ENCODE measurements at places on chromosomes 2 and 18.
A peak's percentile ranks its signal among the peaks of the same experiment; 100 is the strongest.

- DNase-seq: no peak
These were observed 60.3 kb upstream of the PEX13 start for GRCh38 chr2:60957224-60957623.

GRCh38 chr2:108825736-108826135 lies 39.2 kb downstream of the CCDC138 start:
- no peak for DNase-seq

GRCh38 chr2:17543848-17544247 lies 3.4 kb downstream of the VSNL1 start:
- no peak for DNase-seq

DNA sequence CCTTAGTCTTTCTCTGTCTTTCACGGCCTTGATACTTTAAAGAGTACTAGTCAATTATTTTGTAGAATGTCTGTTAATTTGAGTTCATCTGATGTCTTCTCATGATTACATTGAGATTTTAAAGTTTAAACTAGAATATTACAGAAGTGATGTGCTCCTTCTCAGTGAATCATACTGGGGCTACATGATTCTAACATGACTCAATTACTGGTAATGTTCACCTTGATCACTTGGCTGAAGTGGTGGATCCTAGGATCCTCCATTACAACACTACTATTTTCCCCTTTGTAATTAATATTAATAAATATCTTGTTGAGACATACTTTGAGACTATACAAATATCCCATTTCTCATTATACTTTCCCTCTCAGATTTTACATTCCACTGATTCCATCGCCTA lies 148.5 kb downstream of the CAMKMT start:
- DNase-seq: no peak

GRCh38 chr2:81734981-81735380 lies 1430.4 kb upstream of the LRRTM1 start:
- DNase-seq: no peak

GRCh38 chr2:127404466-127405254 lies 13.6 kb upstream of the PROC start:
- no peak for DNase-seq

GRCh38 chr2:138244501-138244925 lies 257.1 kb upstream of the SPOPL start:
- DNase-seq: no peak

GRCh38 chr2:69914950-69915945 lies at the start of gene MXD1:
Gene MXD1 (plus strand): TSS chr2:69915109. CDS start chr2:69915331, 222 bp downstream.
- DNase-seq: no peak

- DNase-seq: no peak
These were observed 245.5 kb downstream of the FHOD3 start for GRCh38 chr18:36543030-36543429.

DNA sequence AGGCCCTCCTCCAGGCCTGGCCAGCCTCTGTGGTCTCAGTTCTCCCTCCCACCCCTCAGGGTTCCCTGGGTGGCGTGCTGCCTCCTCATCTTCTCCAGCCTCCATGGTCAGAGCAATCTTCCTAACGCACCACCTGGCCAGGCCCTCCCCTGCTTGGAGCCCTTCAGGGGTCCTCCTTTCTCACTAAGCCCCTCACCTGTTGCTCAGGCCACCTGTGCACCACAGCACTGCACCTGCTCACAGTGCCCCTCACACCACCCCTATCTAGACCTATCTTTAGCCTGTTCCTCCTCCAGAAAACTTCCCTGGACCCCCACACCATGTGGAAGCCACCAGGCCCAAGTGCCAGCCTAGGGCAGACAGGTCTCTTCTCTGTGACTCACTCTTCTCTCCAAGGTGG lies 267.1 kb downstream of the ATAD2B start:
- no peak for DNase-seq

DNA sequence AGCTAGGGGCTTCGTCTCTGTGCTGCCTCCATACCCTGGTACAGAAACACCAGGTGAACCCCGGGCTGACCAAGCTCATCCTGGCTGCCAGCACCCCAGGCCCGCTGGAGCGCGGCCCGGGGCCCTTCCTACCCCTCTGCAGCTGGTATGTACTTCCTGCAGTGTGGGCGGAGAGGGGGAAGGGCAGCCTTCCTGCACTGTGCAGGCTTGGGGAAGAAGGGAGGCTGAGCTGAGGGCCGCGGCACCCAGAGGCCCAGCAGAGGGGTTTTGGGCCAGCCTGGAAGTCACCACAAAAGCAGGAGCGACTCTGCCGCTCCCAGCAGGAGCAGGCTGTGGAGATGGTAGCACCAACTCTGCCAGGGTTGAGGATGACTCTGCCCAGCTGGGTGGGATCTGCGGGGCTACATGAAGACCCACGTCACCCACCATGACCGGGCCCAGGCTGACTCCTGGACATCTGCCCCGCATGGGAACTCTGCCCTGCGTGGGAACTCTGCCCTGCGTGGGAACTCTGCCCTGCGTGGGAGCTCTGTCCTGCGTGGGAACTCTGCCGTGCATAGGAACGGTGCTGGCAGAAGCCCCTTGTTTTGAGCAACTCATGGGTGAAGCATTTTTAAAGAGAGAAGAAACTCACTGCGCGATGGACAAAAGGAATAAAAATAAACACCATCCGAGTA lies 273.3 kb downstream of the NDUFA10 start:
- no peak for DNase-seq

GRCh38 chr2:200172944-200173581 lies 133.4 kb upstream of the SPATS2L start:
- no peak for DNase-seq

GRCh38 chr2:1744446-1745170 lies at the start of gene PXDN:
Gene PXDN (minus strand): TSS chr2:1744515. CDS start chr2:1744455, 60 bp downstream.
- no peak for DNase-seq

DNA sequence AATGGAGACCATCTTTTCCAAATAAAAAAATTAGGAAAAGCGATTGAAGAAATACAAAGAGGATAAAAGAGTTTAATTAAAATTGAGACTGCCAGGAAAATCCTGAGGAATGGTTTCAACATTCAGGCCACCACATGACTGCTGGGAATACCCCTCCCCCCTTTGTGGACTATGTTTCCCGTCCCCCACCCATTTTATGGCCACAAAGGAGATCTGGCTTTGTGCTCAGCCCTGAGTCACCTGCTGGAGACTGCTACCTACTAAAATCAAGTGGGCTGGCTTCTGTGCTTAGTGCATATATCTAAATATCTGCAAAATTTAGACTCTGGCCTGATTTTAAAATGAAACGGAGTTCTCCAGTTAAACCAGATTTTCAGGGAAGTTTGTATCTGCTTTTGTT lies 10.1 kb downstream of the RND3 start:
- no peak for DNase-seq

- DNase-seq: no peak
These were observed 195.9 kb downstream of the RTP5 start for GRCh38 chr2:242065426-242065825.

DNA sequence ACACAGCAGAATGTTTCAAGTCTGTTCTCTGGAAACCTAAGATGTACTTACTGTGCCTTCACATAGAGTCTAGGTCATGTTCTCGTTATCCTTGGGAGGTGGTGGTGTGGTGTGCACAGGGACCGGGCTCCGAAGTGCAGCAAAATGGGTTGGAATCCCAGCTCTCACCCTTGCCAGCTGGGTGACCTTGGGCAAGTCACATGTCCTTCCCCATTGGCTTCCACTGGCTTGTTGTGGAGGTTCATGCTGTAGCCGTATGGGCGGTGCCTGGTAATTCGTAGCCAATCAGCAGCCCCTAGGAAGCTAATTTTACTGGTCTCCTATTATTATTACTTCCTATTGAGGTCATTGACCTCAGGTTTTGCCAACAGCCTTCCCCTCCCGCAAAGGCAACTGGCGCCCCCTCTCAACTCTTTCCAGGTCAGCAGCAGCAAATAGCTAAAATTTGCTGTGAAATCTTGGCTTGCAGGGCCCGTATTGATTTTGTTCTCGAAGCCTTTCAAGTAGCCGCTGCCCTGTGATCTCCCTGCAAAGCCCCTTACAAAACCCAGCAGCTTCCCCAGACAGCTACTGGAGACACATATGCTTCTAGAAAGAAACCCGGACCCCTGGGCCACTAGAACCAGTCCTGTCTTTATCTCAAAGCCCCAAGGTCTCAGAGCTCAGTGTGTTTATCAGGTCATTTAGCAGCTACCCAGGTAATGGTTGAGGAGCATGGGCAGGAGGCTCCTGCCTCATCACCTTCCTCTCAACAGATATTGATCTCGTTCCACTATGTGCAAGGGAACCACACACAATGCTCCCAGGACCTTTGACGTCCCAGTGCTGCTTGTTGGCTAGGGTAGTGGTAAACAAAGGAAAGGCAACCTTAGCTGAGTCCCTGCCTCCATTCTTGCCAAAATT lies 66.5 kb upstream of the SLC1A4 start:
- DNase-seq: no peak

GRCh38 chr2:42314892-42315468 lies 46.0 kb downstream of the COX7A2L start:
- DNase-seq: peak; percentile 78

GRCh38 chr2:56229397-56230060 lies 45.7 kb downstream of the CCDC85A start:
- no peak for DNase-seq

DNA sequence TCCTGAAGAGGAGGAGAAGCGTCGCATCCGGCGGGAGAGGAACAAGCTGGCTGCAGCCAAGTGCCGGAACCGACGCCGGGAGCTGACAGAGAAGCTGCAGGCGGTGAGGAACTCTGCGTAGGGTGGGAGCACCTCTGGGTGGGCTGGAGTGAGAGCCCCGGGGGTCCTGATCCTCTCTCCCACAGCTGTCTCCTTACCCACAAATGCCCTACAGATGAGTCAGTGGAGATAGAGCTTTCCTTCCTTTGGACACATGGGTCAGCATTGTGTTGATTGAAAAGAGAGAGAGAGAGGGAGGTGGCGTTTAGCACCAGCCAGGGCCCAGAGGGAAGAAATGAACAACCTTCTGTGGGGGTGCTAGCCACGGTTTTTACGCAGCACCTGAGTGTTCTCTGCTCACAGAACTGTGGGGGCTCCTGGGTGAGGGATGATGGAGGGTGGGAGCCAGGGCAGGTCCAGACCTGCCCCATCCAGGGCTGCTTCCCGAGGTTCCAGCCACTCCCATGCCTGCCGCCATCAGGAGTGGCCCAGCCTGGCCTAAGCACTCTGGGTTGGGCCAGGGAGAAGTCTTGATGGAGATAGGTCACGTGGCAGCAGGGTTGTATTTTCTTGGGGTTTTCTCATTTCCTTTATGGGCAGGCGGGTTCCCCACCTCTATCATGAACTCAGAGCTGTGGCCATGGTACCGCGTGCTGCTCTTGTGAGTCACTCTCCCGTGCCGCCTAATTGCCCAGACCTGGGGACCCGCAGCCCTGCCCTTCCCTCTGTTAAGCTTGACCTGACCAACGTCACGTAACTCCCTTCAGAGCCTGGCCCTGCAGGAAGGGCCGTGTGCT lies 16.3 kb downstream of the FOSL2 start:
- DNase-seq: no peak

GRCh38 chr2:40394597-40394996 lies 57.3 kb downstream of the SLC8A1 start:
- no peak for DNase-seq

- no peak for DNase-seq
These were observed 21.1 kb upstream of the RGPD8 start for GRCh38 chr2:112454586-112454985.

DNA sequence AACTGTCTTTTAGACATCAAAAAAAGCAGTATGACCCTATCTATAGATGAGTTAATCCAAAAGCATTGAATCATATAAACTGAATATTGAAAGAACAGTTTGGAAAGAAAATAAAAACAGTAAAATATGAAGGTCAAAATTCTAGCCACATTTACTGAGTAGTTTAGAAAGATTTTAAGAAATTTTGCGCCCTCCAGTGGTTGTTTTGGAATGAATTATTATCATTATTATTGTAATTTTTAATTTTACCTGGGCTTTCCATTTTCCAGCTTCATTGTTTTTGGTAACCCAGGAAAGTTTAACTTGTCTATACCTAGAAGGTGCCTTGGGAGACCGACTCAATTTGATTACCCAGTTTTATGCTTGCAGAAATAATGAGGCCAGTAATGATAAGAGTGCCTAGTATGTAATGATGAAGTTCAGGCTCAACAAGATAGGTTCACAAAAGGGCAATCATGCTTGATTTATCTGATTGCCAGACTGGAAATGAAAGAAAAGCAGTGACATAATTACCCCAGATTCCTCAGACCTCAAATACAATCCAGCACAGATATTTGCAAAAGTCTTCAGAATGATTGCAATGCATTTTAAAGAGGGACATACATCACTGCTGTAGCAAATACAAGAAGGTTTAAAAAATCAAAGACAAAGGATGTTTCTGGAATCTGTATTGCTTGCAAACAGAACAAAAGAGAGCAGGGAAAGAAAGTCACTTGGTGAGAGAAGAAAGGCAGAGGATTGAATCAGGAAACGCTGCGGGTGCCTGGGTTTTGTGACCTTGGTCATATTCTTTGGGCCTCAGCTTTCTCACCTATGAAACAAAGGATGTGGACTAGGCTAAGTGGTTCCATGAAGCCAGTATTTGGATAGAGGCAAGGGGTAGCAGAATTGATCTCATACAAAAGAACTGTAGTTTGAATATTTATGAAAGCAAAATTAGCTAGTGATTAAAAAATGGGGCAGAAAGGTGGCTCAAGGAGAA lies 153.8 kb downstream of the MAP2 start:
- DNase-seq: no peak

DNA sequence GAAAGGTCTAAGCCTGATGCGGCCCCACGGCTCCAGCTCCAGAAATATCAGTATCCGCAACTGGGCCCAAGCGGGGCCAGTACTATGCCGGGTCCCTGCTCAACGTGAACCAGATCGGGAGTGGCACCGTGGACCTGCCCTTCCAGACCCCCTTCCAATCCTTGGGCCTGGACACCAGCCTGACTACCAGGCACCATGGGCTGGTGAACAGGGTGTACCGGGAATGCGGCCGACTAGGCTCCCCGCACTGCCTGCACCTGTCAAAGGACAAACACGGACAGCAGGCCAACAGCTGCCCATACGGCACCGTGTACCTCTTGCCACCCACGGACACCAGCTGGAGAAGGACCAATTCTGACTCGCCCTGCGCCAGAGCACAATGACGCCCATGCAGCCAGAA lies 1196.9 kb upstream of the CHAC2 start:
- no peak for DNase-seq

- no peak for DNase-seq
These were observed 111.8 kb downstream of the B3GNT2 start for GRCh38 chr2:62307469-62308389.

DNA sequence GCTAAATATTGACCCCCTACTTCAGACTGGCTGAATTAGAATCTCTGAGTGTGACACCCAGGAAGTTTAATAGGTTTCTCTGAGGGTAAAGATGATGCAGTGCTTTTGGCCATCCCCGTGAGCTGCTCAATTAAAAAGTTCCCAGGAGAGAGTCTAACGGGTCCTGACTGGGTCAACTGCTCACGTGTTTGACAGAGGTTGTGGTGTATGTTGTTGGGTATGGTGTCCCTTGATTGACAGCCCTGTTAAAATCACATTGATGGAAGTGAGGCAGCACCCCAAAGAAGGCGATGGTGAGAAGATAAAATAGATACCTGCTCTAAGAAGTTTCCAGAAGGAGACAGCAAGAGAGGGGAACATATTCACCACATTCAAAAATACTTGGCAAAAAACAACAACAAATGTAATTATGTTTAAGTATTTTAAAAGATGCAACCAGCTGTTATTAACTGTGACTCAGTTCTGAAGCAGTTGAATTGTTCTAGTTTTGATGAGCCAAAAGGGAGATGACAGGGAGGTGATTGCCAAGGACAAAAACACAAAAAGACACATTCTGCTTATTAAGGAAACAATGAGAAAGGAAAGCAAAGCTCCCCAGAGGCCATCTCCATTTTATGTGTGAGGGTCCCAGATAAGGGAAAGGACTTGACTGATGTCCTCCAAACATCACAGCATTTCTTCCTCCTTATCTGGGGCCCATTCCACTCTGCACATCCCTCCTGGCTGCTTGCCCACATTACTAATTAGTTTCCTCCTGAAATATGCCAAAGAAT lies 11.5 kb upstream of the GMCL1 start:
- DNase-seq: no peak

Data from non-pigmented ciliary epithelial cell (primary cell).